Activated CD4-positive, alpha-beta T cell treated with anti-CD3 and anti-CD28 coated beads, Interleukin-2, amount 50 U/mL, for 4 hours (primary cell): ENCODE measurements at places on chromosomes 7 and 10.

GRCh38 chr10:124329362-124329761, 89.4 kb downstream of the OAT start:
- no peak for DNase-seq

DNA sequence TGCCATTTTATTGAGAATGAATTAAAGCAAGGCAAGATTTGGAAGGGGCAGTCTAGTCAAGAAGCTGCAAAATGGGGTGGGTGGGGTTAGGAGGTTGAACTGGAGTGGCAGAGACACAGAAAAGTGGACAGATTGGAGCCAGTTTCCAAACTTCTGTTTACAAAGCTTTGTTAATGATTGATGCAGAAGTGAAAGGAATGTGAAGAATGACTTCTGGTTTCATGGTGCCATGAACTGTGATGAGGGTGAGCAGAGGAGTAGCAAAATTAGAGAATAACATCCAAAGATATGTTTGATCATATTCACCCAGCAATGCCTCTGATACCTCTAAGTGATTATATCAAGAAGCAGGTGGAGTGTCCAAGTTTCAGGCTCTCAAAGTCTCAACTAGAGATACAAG, 1118.0 kb upstream of the C7orf33 start:
- DNase-seq = no peak

DNA sequence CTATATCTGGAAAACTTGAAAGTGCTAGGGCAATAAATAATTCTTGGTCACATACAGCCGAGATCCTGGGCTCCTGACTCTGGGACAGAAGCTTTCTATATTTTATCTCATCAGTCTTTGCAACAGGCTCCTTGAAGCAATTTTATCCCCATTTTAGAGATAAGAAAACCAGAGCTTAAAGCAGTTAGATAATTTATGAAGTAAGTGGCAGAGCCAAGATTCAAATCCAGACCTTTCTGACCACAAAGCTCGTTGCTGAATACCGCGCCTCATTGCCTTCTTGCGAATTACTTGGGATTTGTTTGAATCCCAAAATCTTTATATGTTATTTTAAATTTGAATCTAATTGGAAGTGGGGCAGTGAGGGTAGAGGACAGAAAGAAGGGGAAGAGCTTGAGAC, 106.0 kb downstream of the TCF7L2 start:
- no peak for DNase-seq

DNA sequence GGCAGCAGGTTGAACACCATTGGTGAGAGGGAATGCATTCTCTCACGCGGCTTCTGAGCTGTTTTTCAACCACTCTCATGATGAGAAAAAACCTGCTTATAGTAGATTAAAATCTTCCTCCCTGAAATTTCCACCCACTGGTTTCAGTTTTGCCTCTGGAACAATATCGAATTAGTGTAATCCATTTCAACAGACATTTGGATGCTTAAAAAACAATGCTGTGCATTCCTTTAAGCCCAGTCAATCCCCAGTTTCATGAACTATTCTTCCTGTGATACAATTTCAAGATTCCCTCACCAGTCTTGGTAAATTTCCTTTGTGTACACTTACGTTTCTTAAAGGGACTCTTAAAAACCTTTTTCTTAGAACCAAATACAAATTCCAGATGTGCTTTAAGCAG, 89.6 kb downstream of the ITIH5 start:
- no peak for DNase-seq

GRCh38 chr7:150715293-150715692, 1.1 kb upstream of the GIMAP1 start:
- no peak for DNase-seq
